NCI-H2029 (cell line): ENCODE measurements at places on chromosomes 1 and 21.

DNA sequence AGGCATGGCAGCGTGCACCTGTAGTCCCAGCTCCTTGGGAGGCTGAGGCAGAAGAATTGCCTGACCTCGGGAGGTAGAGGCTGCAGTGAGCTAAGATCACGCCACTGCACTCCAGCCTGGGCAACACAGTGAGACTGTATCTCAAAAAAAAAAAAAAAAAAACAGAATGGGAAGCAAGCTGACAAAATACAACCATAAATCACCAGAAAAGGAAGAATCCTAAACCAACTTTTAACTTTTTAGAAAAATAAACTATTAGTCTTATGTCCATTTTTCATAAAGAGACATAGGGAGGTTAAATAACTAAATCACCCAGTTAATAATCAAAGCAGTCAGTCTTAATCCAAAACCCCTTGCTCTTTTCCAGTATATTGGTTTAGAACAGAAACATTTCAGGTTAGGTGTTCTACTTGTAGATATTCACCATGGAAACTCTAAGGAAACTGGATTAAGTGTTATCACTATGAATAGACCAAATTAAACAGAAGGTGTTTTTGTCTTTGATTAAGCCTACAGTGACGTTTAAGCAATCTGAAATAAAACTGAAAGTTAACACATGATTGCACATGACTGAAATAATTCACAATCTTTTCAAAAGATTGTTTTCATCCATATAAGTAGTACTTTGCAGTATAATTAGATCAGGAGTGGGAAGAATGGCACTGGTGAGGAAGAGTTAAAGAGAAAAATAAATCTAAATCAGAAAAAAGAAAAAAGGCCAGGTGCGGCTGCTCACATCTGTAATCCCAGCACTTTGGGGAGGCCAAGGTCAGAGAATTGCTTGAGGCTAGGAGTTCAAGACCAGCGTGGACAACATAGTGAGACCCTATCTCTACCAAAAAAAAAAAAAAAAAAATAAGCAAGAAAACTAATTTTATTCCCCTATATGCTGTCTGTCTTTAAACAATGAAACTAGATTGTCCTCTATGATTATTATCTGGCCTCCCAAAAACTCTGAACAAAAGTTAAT is 9.6 kb downstream of the CDC42BPA start:
- DNase-seq = no peak

GRCh38 chr1:186082235-186082937 is 292.7 kb downstream of the TPR start:
- DNase-seq = peak; percentile 96

DNA sequence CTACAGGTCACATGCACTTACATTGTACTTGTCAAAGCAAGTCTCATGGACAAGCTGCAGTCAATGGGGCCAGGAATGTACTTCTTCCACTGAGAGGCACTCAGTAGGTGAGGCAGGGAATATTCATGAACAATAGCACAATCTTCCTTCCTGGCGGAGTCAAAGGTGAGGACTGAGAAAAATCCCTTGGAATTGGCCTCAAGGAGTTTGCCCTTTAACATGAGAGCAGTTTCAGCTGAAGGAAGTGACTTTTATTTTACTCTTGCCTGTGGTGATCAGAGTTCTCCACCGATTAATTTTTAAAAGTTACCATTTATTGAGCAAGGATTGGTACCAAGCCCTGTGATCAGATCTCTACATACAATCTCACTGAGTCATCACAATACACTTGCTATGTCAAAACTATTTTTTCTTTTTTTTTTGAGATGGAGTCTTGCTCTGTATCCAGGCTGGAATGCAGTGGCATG is 11.2 kb upstream of the AK2 start:
- no peak for DNase-seq

GRCh38 chr1:182715531-182715930 is 31.1 kb upstream of the RGS8 start:
- DNase-seq = no peak

- no peak for DNase-seq
These were observed 32.5 kb downstream of the MTF2 start for GRCh38 chr1:93111561-93111960.
